Activated CD4-positive, alpha-beta T cell treated with anti-CD3 and anti-CD28 coated beads, Interleukin-2, Interleukin-4, amounts not matched to agents 100 ng/mL and 50 ng/mL, durations not matched to agents 16 hours and 8 hours (primary cell): ENCODE measurements at places on chromosomes 2 and 18.
A peak's percentile ranks its signal among the peaks of the same experiment; 100 is the strongest.

GRCh38 chr2:108949316-108950239, 39.4 kb downstream of the EDAR start:
- no peak for DNase-seq

- DNase-seq, result no peak
These were observed 135.3 kb upstream of the SLC1A4 start for GRCh38 chr2:64853894-64854293.

GRCh38 chr2:230956827-230957755, 32.0 kb upstream of the GPR55 start:
- DNase-seq, result peak; percentile 93

DNA sequence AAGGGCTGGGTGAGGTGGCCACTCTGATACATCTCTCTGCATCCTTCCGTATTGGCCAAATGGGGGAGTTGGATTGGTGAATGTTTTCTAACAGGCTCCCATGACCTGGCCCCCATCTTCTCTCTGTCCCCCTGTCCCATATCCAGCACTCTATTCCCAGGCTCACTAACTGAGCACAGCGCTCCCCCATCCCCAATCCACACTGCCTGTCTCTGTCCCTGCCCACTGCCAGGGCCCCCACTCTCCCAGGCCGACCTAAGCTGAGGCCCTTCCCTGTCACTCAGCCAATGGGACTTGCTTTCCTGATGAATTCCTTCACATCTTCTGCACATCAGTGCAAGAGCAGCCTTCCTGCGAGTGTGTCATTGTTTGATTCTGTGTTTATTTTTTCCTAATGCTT, 216.8 kb upstream of the MYT1L start:
- no peak for DNase-seq
